NCI-H1436 treated with DMSO at 0.1 percent for 48 hours (cell line): ENCODE measurements at places on chromosomes 16 and 17.

DNA sequence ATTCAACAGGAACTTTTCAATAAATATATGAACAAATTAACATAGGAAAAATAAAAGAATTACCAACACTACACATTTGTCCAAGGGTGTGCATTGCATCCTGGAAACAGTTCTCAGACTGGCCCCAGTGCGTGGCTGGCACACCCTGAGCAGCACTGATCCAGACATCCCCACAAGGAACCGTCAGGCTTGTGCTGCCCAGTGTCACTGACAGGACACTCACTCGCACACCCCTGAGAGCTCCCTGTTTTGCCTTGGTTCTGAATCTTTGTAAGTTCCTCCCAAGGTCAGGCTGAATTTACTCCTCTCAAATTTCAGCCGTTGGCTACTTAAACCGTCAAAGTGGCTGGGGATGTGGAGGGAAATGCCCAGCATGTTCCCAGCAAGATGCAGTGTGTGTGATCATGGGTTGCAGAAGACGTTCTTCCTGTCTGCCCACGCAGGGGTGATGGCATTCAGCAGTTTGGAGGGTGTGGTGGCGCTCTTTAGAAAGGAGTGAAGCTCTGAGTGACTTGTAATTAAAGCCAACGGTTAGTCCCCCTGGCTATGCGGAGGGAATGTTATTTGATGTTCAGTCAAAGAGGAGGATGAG, 1.7 kb downstream of the MT2A start:
- no peak for DNase-seq

DNA sequence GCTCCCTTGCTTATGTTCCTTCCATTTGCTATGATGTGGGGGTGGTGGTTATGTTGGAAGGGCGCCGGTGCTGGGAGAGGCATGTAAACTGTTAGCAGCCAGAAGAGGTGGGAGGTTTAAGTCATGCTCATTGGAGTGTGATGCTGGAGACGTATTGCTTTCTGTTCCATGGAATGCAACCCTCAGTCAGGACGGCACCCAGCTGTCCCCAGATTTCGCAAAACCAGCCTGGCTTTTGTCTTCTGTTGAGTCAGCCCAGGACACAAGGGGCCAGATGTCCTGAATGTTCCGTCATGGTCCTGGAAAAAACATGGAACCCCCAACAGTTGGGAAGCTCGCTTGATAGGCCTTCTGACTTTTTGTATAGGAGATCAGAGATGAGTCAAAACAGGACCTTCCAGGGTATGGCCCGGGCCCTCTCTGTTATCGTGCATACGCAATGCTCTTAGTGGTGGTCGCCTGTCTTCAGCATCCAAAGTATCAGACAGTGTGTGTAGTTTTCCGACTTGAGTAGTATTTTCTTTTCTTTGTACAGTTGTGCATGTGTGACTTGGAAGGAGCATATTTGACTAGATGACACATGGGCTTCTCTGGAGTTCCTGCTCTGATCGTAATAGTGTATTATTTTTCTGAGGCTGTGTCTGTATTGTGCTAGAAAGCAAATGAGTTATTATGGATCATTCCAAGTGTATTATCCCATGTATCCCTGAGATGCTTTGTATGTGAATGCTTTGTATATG, 201.9 kb downstream of the SNX29 start:
- no peak for DNase-seq

DNA sequence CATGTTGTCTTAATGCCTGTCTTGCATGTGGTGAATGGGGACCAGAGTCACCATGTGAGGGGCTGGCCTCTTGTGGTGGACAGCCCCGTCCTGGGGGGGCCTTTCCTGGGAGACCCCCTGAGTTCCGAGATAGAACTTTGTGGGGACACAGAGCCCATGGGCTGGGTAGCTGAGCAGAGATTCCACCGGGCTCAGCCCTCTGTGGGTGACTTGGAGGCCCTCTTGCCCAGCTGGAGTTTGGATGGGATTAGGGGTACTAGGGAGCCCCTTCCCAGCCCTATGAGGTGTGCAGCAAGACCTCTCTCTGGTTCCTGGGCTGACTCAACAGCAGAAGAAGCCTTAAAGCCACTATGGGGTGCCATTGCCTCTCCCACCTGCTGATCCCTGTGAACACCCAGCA, 38.1 kb downstream of the MRC2 start:
- DNase-seq: no peak

GRCh38 chr16:74570412-74571301, 36.3 kb downstream of the GLG1 start:
- no peak for DNase-seq

DNA sequence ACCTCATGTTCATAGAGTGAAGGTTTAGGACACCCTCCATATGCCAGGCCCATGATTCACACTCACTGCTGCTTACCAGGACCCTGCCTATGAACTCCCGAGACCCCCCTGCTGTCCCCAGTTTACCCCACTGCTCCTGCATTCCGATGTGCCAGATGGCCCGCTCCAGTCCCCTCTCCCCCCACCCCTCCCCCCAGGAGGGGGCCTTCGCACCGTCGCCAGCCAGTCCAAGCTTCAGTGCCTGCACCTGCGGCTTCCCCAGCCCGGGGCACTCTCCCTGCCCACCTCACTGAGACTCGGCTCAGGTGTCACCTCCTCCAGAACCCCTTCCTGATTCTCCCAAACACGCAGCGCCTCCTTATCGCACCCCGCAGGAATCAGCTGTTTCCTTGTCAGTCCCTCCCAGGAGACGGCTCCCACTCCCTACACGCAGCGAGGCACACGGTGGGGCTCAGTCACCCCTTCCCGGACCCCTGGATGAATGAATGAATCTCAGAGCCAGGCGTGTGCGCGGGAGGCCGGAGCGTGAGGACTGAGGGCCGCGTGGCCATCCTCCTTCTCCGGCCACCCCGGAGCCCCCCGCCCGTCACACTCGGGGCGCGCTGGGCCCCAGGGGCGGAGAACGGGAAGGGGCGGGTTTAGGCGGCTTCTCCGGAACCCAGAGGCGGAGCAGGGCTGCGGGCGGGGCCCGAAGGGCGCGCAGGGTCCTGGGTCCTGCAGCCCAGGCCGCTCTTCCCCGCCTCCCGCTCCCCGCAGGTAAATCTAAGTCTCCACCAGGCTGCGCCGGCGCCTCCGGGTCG, 1.6 kb downstream of the MYO1C start:
- DNase-seq: peak; percentile 8

GRCh38 chr17:41602524-41602923, 10.0 kb downstream of the KRT16 start:
- no peak for DNase-seq

- peak; percentile 41 for DNase-seq
Observed at GRCh38 chr17:80850817-80851216, 140.8 kb upstream of the CHMP6 start.

DNA sequence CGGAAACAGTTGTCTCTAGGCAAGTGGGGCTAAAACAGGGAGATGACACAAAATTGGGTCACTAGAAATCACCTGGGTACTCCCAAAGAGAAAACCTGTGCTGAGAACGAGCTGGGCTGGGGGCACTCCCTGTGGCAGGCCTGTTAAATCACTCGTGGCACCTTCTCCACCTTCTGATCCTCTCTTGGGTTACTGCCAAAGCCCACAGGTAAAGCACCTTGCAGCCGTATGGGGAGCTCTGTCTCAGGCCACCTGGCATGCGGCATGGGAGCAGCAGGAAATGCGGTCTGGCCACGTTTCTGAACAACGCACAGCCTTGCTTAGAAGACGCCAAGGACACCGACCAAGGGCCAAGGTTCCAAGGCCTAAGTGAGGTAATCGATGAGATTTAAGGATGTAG, 21.5 kb upstream of the ICAM2 start:
- DNase-seq: no peak

DNA sequence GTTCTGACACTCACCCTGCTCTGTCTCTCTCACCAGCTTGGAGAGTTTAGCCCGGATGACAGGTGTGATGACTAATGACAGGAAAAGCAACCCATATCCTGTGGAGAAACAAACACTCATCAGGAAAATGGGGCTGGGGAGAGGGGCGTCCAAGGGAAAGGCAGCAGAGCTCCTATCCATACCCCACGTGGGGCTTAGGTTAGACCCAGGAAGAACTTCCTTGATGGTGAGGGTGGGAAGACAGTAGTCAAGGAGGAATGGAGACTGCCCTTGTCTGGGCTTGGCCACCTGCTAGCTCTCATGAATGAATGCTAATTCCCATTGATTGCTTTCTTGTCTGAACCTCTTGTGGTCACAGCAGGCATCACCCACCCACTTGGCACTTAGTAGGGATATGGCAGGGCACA, 3.8 kb downstream of the SLC46A1 start:
- DNase-seq: no peak

DNA sequence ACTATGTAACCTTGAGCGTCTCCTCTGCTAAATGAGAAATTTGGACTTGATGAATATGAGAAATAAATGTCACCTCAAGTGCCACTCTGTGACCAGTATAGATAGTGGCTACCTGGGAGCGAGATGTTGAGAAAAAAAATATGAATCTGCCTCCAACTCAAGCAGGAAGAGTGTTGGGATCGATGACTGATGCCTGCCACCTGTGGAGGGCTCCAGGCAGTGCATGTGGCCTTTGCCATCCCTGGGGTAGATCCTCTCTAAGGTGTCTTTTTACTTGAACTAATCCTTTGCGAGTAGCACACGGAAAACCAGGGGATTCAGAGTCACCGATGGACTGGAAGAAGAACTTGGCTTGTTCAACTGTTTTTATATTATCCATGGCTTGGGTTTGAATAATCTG, 9.4 kb downstream of the CCDC182 start:
- DNase-seq: peak; percentile 52

- DNase-seq: no peak
Observed at GRCh38 chr16:24980077-24980793, 34.9 kb downstream of the ARHGAP17 start.

GRCh38 chr17:73798111-73798748, 154.0 kb upstream of the SDK2 start:
- no peak for DNase-seq

DNA sequence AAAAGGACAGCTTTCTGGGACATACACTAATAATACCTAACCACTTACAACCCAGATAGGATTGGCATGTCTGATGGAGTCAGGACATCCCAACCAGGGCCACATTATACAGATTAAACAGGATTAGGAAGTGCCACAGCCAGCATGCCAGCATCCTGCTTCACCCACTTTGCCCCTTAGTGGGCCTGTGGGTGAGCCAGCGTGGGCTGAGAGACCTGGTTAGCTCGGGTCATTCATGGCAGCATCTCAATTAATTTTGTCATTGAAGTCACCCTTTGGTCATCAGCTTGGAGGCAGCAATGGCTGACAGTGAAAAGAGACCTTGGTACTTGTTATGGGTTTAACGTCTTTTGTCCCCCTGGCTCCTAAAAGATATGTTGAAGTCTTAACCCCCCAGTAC, 29.9 kb upstream of the SLC6A2 start:
- DNase-seq: no peak

DNA sequence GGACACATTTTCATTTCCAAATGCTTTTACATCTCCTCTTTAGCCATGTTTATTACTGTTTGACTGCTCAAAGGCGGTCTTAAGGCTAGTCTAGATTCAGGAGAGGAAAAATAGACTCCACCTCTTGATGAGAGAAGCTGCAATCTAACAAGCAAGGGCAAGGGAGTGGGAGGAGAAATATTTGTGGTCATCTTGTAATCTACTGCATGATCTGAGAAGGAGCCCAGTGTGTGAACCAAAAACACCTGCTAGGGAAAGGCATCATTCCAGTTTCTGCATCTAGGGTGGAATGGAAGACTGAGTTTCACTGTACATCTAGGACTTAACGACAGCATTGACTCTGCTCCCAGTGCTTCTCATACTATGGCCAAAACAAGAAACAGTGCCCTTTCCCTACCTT, 232.2 kb upstream of the HS3ST3A1 start:
- no peak for DNase-seq

- DNase-seq: no peak
Observed at GRCh38 chr17:30379903-30380381, 1.2 kb downstream of the CPD start.

GRCh38 chr17:63833741-63834373, 6.4 kb upstream of the FTSJ3 start:
- DNase-seq: no peak

- no peak for DNase-seq
Observed at GRCh38 chr17:35166526-35166925, 18.9 kb downstream of the UNC45B start.

- peak; percentile 26 for DNase-seq
Observed at GRCh38 chr17:8041249-8041928, 2.5 kb downstream of the ALOX15B start.

DNA sequence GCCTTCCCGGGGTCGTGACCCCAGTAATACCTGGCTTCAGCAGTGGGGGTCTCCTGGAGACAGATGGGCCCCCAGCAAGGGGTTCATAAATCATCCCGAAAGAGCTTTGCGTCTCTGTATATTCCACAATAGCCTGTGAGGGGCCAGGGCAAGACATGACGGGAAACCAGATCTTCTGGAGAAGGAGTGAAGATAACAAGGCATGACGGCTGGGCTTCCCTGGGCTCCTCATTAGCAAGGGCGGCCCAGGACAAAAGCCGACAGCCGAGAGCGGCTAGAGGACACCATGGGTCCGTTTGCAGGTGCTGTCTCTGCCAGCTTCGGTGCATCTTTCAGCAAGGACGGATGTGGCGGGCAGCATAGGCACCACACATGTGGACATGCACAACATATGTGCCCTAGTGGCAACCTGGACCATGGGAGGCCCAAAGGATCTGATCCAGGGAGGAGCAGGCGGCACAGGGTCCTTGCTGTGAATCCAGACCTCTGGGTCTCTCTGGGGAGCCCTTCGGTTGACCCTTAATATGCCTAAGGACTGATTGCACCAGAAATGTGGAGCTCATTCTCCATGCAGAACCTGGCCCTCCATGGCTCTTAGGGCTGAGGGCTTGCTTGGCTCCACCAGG, 136.9 kb upstream of the FOXF1 start:
- no peak for DNase-seq

- DNase-seq: no peak
Observed at GRCh38 chr17:18042983-18043382, 3.8 kb downstream of the GID4 start.

- peak; percentile 41 for DNase-seq
Observed at GRCh38 chr17:44345454-44346026, 438 bp downstream of the GRN start.

GRCh38 chr17:77428020-77428748, 287.4 kb downstream of the SEC14L1 start:
- DNase-seq: no peak

- DNase-seq: no peak
Observed at GRCh38 chr16:78844682-78845081, 745.2 kb downstream of the WWOX start.

GRCh38 chr17:34598161-34598776, 18.9 kb downstream of the TMEM132E start:
- peak; percentile 76 for DNase-seq

GRCh38 chr17:76131692-76132573, 9.1 kb downstream of the FOXJ1 start:
- DNase-seq: no peak

DNA sequence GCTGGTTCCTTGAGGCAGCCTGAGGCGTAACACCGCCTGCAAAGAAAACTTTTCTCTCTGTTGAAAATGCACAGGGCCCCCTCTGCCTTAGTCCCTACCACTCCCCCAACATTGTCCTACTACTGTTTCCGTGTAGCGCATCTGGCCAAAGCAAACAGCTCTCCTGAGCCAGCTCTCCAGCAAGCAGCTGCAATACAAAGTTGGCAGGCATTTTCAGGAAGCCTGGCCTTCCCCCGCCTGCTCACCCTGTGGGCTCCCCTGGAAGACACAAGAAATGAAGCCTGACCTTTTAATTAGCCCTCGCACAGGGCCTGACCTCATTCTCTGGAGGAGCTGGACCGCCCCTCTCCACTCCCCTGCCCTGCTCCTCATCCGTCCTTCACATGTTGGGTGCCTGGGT, 66.7 kb downstream of the SOX9 start:
- no peak for DNase-seq
